Daoy (cell line): ENCODE measurements at places on chromosomes 16 and 17.
A peak's percentile ranks its signal among the peaks of the same experiment; 100 is the strongest.

DNA sequence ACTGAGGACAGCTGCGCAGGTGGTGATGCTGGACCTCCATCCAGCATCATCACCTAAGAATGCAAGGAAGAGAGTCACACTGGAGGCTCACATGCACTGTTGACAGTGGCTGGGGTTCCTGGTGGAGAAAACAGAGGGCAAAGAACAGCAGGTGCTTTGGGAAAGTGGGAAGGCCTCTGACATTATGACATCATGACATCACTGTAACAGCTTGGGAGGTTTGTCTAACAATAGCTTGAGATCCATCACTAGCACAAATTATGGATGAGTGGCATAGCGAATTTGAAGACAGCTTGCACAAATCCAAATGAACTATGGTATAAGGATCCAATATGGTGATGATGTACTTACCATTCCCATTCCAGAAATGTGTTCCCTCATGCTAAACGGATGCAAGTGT lies 226.5 kb upstream of the MPHOSPH6 start:
- DNase-seq = no peak

DNA sequence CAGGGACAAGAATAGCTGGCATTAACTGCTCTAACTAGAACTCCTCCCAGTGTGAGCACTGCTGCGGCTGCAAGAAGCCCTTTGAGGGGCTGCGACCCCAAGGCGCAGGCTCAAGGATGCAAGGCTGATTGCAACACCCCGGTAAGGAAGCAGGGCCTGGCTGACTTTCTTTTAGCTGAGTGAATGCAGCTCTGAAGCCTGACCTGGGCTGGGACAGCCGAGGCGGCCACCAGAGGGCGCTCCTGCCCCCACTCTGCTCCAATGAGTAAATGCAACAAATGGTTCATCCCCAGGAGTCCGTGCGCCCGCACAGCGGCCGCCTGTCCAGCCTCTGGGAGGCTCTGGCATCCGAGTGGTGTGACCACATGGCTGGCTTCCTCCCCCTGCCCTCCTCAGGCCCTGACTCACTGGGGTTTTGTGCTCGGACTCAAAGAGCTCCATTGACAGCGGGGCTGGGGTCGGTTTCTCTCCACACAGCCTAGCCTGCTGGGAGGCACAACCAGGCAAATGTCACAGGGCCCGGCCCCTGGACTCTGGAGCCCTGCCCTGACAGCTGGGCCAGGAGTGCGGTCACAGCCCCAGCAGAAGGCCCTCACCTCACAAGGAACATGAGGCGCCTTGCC lies at the start of gene SMIM5:
SMIM5 (plus strand) TSS at position 572 of the 623 bp plus-strand sequence. CDS start 6,768 bp downstream, outside the sequence.
- peak; percentile 75 for DNase-seq

- DNase-seq = no peak
These were observed 208.9 kb downstream of the CDH13 start for GRCh38 chr16:82835487-82836155.

- DNase-seq = no peak
These were observed at the start of gene ANKRD40CL for GRCh38 chr17:50767446-50767845. Gene ANKRD40CL, minus strand, starts transcription at chr17:50767518. Its CDS starts 605 bp downstream, at chr17:50766913.

DNA sequence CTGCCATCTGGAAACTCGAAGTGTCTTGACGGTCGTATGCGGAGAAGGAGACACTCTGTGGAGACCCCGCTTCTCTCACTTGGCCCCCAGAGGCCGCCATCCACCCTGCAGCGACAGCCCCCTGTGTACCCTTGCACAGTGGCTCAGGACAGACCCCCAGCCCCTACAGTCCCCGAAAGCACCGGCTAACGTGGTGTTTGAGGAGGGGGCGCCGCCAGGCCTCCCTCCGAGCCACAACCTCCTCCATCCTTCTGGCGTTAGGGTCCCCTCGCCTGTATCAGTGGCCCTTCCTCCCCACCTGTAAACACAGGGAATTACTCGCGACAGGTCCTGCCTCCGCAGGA lies 73.6 kb downstream of the LMF1 start:
- DNase-seq = no peak

GRCh38 chr17:35906191-35906925 lies 24.2 kb downstream of the RDM1 start:
- no peak for DNase-seq

- peak; percentile 65 for DNase-seq
These were observed at the start of gene XAF1 for GRCh38 chr17:6755731-6756184. Gene XAF1, plus strand, starts transcription at chr17:6756046. Its CDS starts 33 bp downstream, at chr17:6756079.

DNA sequence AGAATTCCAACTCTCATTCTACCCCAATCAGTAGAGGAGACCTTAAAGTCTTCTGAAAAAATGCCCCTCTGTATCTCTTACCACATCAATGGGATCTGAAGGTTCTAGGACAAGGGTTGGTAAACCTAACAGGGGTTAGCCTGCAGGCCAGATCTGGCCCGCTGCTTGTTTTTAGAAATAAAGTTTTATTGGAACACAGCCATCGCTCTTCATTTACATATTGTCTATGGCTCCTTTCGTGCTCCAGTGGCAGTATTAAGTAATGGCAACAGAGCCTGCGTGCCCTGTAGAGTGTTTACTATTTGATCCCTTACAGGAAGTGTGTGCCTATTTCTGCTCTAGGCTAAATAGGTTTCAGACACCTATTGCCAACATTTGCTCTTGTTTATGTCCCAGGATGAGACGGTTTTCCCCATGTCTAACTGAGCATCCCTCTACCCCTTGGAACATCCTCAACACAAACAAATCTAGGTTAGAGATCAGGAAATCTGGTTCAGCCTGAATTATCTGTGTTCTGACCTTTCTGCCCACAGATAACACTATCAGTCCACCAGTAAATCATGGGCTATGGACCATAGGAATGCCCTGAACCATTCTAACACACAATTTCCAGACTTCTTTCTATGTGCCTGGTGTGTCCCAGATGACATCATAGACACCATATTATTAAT lies 44.2 kb upstream of the ERCC4 start:
- DNase-seq = no peak

DNA sequence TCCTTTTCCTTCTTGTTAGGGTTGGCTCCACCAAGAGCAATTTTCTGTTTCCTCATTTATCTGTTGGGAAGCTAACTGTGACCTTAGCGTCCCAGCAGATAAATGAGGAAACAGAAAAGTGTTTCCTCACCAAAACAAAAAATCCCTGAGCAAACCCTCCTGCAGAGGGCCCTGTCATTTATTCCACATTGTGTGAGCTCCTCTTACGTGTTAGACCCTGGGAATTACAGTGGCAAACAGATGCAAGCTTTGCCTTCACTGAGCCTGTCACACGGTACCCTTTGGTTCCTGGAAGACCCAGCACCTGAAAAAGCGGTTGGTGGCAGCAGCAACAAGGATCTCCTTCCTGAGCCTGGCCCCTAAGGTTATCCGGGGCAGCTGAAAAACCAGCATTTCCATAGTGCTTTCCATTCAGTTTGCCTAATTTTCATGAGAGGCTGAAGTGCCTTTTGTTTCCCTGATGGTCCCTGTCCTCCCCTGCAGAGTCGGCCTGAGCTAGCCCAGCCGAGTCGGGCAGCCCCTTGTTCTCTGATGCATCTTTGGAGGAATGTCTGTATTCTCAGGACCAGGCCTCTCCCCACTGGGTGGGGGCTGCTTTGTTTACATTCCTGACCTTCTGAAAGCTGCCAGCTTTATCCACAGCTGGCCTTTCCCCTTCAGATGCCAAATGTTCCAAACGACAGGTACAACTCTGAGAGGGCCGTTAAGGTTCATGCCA lies 34.7 kb downstream of the YPEL2 start:
- no peak for DNase-seq

- DNase-seq = no peak
These were observed 40.4 kb downstream of the CFDP1 start for GRCh38 chr16:75392906-75393305.

DNA sequence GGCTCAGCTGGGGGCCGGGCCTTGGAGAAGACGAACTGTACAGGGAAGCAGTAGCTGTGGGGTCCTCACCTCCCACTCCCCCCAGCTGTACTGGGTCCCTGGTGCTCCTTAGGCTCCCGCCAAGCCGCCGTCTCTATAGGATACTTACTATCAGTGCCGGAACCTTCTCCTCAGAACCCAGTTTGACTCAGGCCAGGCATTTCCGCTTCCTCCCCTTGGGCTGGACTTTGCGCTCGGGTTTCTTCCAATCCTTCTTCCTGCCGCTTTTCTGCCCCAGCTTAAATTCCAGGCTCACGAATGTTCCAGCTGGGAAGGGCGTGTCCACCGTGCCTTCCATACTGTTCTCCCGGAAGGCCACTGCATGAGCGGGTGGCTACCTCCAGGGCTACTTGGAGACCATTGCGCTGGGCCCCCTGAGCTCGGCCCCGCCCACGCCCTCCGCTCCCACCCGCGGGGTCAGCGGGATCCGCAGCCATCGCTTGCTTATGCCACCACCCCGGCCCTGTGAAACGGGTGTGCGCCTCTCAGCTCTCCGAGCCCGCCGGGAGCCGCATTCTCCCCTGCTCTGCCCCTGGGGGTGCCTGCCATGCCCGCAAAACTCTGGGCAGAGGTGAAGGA lies 1795.9 kb downstream of the TP53TG3F start:
- peak; percentile 33 for DNase-seq

- peak; percentile 35 for DNase-seq
These were observed 1.4 kb downstream of the AXIN2 start for GRCh38 chr17:65559804-65560627.

- DNase-seq = no peak
These were observed 228.2 kb upstream of the GSE1 start for GRCh38 chr16:85384833-85385462.

- DNase-seq = no peak
These were observed 87.3 kb upstream of the CORO6 start for GRCh38 chr17:29709866-29710519.

DNA sequence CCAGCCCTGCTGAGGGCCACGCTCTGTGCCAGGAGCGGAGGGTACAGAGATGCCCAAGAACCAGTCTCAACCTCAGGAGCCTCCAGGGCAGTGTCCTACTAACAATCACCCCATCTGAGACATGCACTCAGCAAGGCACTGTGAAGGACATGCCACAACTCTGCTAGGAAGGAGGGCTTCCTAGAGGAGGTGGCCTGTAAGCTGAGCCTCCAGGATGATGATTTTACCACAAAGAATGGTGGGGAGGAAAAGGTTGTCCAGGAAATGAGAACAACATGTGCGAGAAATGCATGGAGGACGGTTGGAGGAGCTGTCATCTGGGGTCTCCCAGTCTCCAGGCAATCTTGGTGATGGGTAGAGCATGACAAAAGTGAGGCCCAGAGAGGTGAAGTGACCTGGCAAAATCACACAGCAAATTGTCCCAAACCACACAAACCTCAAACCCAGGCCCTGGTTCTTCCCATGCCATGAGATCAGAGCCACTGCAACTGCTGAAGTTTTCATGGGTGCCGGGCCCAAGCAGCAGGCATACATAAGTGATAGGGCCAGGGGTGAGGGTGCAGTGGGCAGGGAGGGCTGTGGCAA lies 30.5 kb downstream of the CNGB1 start:
- DNase-seq = no peak

- no peak for DNase-seq
These were observed 1.6 kb upstream of the CD7 start for GRCh38 chr17:82318772-82319606.

DNA sequence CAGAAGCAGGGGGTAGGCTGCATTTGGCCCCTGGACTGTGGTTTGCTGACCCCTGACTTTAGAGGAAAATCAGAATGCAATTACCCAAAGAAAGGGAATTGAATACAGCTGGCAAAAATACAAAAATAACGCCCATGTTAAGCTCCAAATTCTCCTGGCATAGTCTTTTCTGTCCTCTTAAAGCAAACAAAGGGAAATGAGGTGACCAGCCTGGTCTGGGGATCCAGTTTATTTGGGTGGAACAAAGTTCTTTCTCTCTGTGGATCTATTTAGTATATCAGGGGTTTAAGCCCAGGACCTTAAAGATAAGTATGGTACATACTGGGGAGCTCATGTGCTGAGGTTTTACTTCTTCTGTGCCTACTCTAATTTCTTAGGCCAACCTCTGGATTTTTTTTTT lies 23.5 kb downstream of the DNAJA2 start:
- DNase-seq = no peak

GRCh38 chr17:51270636-51271035 lies 10.3 kb downstream of the UTP18 start:
- DNase-seq = no peak

GRCh38 chr17:57294101-57294500 lies 37.8 kb downstream of the MSI2 start:
- DNase-seq = no peak

GRCh38 chr17:35449371-35449931 lies 885 bp upstream of the SLFN13 start:
- DNase-seq = no peak

DNA sequence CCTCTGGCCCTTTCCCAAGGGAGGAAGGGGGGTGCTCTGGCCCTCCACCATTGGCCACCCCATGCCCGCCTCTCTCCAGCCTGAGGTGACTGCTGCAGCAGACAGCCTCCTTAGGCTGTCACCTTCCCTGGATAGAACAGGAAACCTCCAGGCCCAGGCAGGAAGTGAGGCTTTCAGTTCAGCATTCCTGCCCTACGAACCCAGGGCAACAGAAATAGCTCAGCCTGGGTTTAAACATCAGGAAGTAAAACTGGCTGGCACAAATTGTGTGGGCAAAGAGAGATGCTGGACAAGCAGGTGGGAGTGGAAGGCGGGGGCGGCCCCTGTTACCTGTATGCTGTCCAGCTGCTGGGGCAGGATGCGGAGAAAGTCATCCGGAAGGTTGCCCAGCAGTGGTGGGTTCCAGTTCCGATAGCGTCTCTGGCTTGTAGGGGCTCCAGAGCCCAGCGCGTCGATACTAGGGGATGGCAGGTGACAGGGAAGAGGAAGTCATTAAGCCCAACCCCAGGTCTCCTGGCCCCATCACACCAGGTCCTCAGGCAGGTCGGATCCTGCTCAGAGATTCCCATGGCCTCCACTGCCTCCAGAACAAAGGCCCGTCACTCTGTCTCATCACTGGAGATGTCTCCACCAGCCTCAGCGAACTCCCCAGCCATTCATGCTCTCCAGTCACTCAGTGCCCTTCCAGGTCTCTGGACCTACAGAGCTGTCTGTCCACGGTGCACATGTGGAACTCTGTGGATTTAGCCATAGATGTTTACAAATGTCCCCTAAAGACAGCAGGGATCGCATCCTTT lies 23.6 kb upstream of the MRPS23 start:
- DNase-seq = no peak

GRCh38 chr17:6642592-6642991 lies 1.7 kb downstream of the TXNDC17 start:
- no peak for DNase-seq

GRCh38 chr17:19752216-19753050 lies 4.3 kb upstream of the ALDH3A1 start:
- DNase-seq = no peak

- peak; percentile 81 for DNase-seq
These were observed 18.1 kb downstream of the SOCS3 start for GRCh38 chr17:78341559-78342448.

GRCh38 chr17:4949321-4950074 lies 1.2 kb upstream of the PFN1 start:
- DNase-seq = peak; percentile 83

GRCh38 chr17:28221751-28222414 lies 97.1 kb upstream of the TMEM97 start:
- DNase-seq = peak; percentile 32
